ENCODE measurements at places on chromosomes 7 and 10.

DNA sequence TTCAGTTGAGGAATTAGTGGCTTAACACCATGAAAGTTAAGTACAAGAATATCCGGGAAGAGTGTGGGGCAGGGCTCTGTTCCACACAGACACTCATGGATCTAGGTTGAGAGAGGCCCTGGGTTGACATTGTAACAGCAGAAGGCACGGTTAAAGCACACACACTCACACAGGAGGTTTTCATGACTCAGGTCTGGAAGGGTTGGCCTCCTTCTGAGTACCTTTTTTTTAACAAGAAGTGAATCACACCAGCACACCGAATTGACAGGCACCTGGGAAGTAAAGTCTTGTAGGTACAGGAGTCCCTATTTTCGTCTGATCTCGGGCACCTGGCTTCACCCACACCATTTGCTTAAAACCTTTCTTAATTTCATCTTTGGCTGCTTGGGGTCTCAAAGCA is 509.4 kb upstream of the ADARB2 start:
- H3K4me1 ChIP-seq: no peaks in the 10 kb centered on the region
- H3K4me3 ChIP-seq: no peak overlapping the region
- no peaks in the 10 kb centered on the region for H3K27me3 ChIP-seq

GRCh38 chr10:35913628-35914027 is 271.5 kb upstream of the FZD8 start:
- H3K36me3 ChIP-seq: no peaks in the 10 kb centered on the region
- H3K27ac ChIP-seq: no peak overlapping the region
- no peak for DNase-seq
- H3K27me3 ChIP-seq: no peaks in the 10 kb centered on the region
- no peak overlapping the region for H3K4me3 ChIP-seq
- H3K4me1 ChIP-seq: no peaks in the 10 kb centered on the region

DNA sequence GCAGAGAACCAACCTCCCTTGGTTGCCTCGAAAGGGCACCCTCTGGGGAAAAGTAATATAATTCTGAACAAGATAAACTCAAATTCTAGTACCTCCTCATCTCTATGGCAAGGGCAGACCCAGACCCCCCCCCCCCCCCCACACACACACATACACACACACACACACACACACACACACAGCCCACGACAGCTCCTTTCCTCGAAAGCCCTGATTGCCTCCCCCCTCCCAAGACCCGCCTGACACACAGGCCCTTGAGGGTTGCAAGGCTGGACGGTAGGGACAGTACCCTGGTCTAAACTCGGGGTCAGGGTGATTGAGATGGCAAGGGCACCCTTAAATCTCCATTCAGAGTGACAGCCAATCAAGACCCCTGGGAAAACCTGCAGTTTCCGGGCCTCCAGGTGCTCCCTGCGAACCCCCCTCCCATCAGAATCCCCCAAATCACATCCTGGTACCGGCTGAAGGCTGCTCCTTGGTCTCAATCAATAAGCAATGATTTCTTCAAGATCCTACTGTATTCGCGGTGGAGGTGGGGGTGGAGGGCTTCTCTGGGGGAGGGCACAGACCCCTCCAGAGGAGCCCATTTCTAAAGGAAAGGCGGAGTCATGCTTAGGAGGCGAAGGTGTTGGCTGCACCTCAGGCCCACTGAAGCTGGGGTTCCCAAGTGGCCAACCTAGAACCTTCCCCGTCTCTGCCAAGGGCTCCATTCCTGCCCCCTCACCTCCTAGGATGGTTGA is 100.7 kb downstream of the HIP1 start:
- H3K4me1 ChIP-seq: peaks cover 19% of the 10 kb centered on the region
- H3K4me3 ChIP-seq: no peak overlapping the region
- no peaks in the 10 kb centered on the region for H3K36me3 ChIP-seq
- DNase-seq: no peak

- H3K27me3 ChIP-seq: no peaks in the 10 kb centered on the region
- DNase-seq: no peak
- peaks cover 19% of the 10 kb centered on the region for H3K36me3 ChIP-seq
- no peak overlapping the region for H3K4me3 ChIP-seq
- H3K4me1 ChIP-seq: peaks cover 9% of the 10 kb centered on the region
Measured at GRCh38 chr10:21720090-21720489, 186.1 kb downstream of the MLLT10 start.

DNA sequence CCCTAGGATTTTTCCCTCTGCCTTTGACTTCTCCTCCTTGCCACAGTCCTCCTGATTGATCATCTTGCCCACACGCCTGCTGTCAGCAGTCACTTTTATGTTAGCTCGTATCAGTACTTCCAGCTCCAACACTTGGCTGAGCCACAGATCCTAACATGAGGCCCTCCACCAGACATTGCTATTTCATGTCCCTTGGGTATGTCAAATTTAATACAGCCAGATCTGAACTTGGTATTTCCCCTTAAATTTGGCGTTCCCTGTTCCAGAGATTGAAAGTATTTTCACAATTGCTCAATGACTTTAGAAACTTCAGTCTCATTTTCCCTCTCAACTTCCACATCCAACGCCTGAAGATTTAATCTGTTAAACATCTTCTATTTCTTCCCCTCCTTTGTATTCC is 140.4 kb downstream of the RNLS start:
- no peaks in the 10 kb centered on the region for H3K4me1 ChIP-seq
- no peak overlapping the region for H3K27ac ChIP-seq
- H3K27me3 ChIP-seq: no peaks in the 10 kb centered on the region

GRCh38 chr10:46235705-46236545 is 50.9 kb upstream of the ANTXRL start:
- no peak overlapping the region for H3K4me3 ChIP-seq
- H3K27ac ChIP-seq: no peak overlapping the region
- peaks cover 64% of the 10 kb centered on the region for H3K36me3 ChIP-seq
- no peak for DNase-seq
- no peaks in the 10 kb centered on the region for H3K27me3 ChIP-seq

DNA sequence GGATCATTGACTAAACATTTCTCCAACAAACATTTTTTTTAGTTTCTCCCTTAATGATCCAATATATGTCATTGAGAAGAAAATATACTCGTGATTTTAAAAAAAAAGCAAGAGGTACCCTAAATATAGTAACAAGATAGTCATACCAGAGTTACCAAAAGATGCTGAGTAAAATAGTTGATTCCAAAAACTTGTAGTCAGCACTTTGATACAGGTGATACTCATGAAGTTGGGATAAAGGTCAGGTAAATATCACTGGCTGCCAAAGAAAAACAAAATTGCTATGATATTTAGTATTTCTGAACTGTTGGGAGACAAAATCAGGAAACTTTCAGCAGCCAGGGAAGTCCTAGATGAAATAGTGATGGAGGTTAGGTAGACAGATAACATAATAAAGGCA is 225.3 kb downstream of the DYNC1I1 start:
- H3K4me3 ChIP-seq: no peak overlapping the region
- H3K27ac ChIP-seq: no peak overlapping the region
- no peaks in the 10 kb centered on the region for H3K4me1 ChIP-seq

- no peaks in the 10 kb centered on the region for H3K36me3 ChIP-seq
- H3K27ac ChIP-seq: no peak overlapping the region
- no peak for DNase-seq
- H3K4me3 ChIP-seq: no peak overlapping the region
- no peaks in the 10 kb centered on the region for H3K27me3 ChIP-seq
- no peaks in the 10 kb centered on the region for H3K4me1 ChIP-seq
Measured at GRCh38 chr7:102009628-102010027, 192.2 kb downstream of the CUX1 start.

GRCh38 chr10:73941300-73941699 is 30.4 kb downstream of the PLAU start:
- DNase-seq: no peak
- no peaks in the 10 kb centered on the region for H3K36me3 ChIP-seq
- H3K4me3 ChIP-seq: no peak overlapping the region
- no peak overlapping the region for H3K27ac ChIP-seq

DNA sequence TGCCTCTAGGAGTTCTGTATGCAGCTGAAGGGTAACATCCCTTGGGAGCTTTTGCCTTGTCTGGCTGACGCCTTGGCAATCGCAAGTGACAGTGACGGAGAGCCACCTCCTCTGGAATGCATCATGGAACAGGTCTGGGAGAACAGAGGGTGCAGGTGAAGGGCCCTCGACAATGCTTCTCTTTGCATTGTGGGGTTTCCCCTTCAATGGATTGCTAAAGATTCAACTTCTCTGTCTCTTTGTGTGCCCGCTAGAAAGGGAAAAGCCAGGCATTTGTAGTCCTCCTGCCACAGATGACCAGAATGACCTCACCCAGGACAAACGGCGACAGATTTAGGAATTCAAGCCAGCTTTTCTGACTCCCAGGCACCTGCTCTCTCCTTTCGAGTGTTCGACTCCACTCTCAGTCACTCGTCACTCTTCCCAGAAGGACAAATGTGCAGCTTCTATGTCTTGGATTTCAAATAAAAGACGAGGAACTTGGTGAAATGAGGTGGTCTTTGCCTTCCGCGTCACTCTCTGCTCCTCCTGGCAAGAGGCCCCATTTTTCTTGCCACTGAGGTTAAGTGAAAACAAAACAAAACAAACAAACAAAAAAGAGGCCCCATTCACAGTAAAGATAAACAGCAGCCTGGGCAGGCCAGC is 26.1 kb downstream of the IL2RA start:
- DNase-seq: no peak
- peaks cover 41% of the 10 kb centered on the region for H3K4me1 ChIP-seq
- no peak overlapping the region for H3K4me3 ChIP-seq
- no peak overlapping the region for H3K27ac ChIP-seq
- H3K36me3 ChIP-seq: no peaks in the 10 kb centered on the region

GRCh38 chr7:92691578-92691977 is 101.4 kb upstream of the FAM133B start:
- H3K27ac ChIP-seq: no peak overlapping the region
- H3K4me3 ChIP-seq: no peak overlapping the region
- H3K36me3 ChIP-seq: no peaks in the 10 kb centered on the region
- H3K4me1 ChIP-seq: peaks cover 3% of the 10 kb centered on the region

- peaks cover 53% of the 10 kb centered on the region for H3K4me1 ChIP-seq
- no peak overlapping the region for H3K27ac ChIP-seq
- H3K4me3 ChIP-seq: no peak overlapping the region
- H3K27me3 ChIP-seq: no peaks in the 10 kb centered on the region
Measured at GRCh38 chr7:43602256-43602655, 19.3 kb downstream of the STK17A start.

DNA sequence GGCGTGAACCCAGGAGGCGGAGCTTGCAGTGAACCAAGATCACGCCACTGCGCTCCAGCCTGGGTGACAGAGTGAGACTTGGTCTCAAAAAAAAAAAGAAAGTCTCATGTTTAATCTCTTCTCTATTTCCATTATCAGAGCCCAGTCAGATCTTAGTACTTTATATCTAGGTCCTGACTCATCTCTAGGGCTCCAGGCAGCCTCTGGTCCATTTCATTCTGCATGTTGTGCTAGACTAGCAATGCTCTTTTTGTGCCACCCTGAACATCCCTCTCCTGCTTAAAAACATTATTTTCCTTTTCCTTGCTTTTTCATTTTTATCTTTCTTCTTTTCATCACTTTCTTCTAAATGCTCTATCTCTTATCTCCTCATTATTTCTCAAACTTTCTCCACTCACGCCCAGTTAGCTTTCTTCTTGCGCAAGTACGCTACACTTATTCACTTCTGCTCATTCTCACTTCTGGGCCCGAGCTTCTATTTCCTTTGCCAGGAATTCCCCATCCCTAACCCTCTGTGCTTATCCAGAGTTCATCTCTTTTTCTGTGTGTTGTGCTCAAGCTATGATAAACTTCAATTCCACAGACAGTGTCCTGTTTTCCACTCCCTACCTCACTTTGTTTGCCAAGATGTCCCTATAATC is 63.9 kb downstream of the BTAF1 start:
- H3K4me1 ChIP-seq: no peaks in the 10 kb centered on the region
- H3K36me3 ChIP-seq: peaks cover 5% of the 10 kb centered on the region
- no peak overlapping the region for H3K27ac ChIP-seq
- no peak for DNase-seq
- H3K4me3 ChIP-seq: no peak overlapping the region

GRCh38 chr7:47553309-47553708 is 28.6 kb downstream of the TNS3 start:
- H3K27ac ChIP-seq: no peak overlapping the region
- no peaks in the 10 kb centered on the region for H3K27me3 ChIP-seq
- H3K36me3 ChIP-seq: no peaks in the 10 kb centered on the region

GRCh38 chr7:155722936-155723335 is 78.5 kb downstream of the RBM33 start:
- no peaks in the 10 kb centered on the region for H3K4me1 ChIP-seq
- H3K27me3 ChIP-seq: no peaks in the 10 kb centered on the region
- no peak for DNase-seq
- no peak overlapping the region for H3K27ac ChIP-seq

GRCh38 chr7:81298951-81299666 is 380.3 kb upstream of the SEMA3C start:
- H3K27ac ChIP-seq: no peak overlapping the region
- no peaks in the 10 kb centered on the region for H3K36me3 ChIP-seq
- no peaks in the 10 kb centered on the region for H3K27me3 ChIP-seq
- no peak overlapping the region for H3K4me3 ChIP-seq
- H3K4me1 ChIP-seq: no peaks in the 10 kb centered on the region

DNA sequence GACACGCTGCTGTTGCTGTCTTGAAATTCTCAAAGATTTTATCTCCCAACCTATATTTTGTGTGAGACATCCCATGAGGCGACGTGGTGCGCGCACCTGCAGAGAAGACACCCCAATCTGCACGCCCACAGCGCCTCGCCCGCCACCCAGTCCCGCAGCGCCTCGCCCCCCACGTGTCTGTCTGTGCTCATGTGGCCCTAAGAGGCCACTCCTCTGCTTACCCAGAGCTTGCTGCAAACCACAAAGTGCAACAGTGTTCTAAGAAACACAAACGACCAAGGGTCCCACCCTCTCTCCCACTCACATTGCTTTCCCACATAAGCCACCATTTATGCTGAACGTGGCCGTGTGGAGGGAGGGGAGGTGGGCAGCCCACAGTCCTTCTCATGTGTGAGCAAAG is 287.2 kb downstream of the PTPRN2 start:
- no peaks in the 10 kb centered on the region for H3K36me3 ChIP-seq
- peaks cover 18% of the 10 kb centered on the region for H3K27me3 ChIP-seq
- H3K4me3 ChIP-seq: no peak overlapping the region
- H3K27ac ChIP-seq: no peak overlapping the region
- H3K4me1 ChIP-seq: no peaks in the 10 kb centered on the region

DNA sequence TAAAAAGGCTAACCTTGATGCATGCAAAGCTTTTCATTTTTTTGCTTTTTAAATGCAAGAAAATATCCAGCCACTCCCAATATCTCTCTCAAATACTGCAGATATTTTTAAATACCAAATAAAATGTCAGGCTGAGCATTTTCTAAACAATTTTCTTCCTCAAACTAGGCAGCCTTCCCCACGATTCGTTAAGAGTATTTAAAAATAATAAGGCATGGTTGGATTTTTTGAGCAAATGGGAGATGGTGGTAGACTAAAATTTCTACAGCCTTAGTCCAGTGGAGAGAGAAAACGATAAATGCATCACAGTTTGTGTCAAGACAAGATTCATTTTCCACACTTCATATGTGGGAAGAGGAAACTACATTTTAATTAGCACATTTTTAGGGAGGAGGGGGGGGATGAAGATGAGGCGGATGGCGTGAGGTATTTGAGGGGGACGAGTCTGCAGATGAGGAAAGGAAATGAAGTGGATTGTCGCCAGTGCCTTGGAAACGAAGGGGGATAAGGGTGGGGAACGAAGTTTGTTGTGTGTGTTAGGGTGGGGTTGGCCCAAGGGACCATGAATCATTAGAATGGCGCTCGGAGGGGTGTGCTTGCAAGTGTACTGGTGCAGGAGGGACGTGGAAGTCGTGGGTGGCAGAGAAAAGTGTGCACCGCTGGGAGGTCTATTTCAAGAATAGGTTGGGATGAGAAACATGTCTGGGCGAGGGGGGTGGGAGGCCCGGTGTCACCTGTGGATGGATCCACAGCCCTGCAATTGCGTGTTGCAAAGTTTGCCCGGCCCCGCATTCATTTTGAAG is 1.2 kb upstream of the ADD3 start:
- H3K4me1 ChIP-seq: peaks cover 18% of the 10 kb centered on the region
- H3K4me3 ChIP-seq: peak overlapping the region; percentile 88
- peak overlapping the region; percentile 71 for H3K27ac ChIP-seq
- H3K27me3 ChIP-seq: no peaks in the 10 kb centered on the region

Data from T-cell (primary cell).